ENCODE measurements at places on chromosomes 13 and 19. TPM values are rescaled to one million over a fixed set of nuclear protein-coding genes. Genes with fewer than 3 reads are reported as not detected.
A peak's percentile ranks its signal among the peaks of the same experiment; 100 is the strongest.

- DNase-seq, result peak; percentile 53
Measured at GRCh38 chr19:39425744-39426143, 10.0 kb downstream of the RPS16 start.

DNA sequence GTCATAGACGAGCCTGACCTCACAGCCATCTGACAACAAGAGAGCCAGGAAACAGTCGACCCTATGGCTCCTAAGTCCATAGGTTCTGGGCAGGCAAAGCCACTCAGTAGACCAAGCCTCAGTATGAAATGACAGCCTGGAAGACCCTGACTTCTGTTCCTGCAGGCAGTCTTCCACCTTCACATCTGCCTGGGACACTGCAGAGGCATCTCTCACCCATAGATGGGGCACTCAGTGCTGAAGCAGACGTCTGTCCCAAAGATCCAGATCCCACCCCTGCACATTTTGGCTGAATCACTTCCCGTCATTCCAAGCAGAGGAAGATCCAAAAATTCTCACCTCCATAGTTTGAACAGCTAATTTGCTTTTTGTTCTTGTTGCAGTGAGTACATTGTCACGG, 139.3 kb upstream of the ZNF507 start:
- no peak for DNase-seq

DNA sequence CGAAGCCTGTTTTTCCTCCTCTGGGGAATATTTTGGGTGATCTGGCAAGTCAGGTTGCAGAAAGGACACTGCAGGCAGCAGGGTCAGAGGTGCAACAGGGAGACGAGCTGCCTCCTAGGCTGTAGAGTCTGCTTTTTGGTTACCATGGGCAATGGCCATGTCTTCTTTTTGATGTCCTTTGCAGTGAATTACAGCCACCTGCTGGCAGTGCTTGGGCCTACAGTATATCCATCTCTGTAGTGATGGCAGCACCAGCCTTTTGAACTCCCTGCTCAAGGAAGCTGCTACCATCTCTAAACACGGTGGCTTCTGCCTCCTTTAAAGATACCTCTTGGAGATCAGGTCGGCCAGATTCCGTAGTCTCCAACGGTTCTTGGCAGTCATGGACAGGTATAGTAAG, 73.9 kb downstream of the WTIP start:
- DNase-seq, result no peak

DNA sequence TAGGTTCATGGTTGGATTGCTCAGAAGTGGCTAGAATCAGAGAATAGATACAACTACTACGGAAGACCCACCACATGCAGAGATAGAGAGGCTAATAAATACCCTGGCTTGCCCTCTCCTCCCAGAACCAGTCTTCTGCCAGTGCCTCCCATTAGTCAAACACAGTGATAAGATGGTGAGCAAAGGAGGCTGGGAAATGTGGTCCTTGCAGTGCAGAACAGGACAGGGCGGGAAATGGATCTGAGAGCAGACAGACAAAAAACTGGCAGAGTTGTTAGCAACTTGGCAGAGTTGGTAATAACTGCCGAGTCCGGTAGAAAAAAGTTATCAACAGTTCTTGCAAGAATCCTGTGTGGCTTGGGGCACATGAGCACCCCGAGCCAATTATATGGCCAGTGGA, 8.7 kb downstream of the KLK1 start:
- peak; percentile 51 for DNase-seq

The LRRC63 gene
- not detected for total RNA-seq

All from osteoblast (primary cell).